ENCODE measurements at places on chromosomes 13 and 19. TPM values are rescaled to one million over a fixed set of nuclear protein-coding genes. Genes with fewer than 3 reads are reported as not detected.

SLC5A5 gene
- total RNA-seq, result 0.59 TPM

ANGPTL8 gene
- not detected for total RNA-seq

CGB8 gene
- 0.34 TPM for total RNA-seq

FFAR1 gene
- not detected for total RNA-seq

OR4F17 gene
- not detected for total RNA-seq

LILRA1 gene
- total RNA-seq, result not detected

SIAH3 gene
- total RNA-seq, result not detected

CADM4 gene
- total RNA-seq, result 28.7 TPM

SULT2A1 gene
- total RNA-seq, result 0.27 TPM

ZNF132 gene
- total RNA-seq, result not detected

LGALS4 gene
- 0.86 TPM for total RNA-seq

UNC13A gene
- total RNA-seq, result 29.0 TPM

SIGLECL1 gene
- not detected for total RNA-seq

KLHL1 gene
- total RNA-seq, result not detected

ZNF181 gene
- total RNA-seq, result 4.0 TPM

SKA3 gene
- 43.3 TPM for total RNA-seq

ZNF345 gene
- total RNA-seq, result not detected

THOP1 gene
- total RNA-seq, result 201 TPM

CD22 gene
- 7.0 TPM for total RNA-seq

F2RL3 gene
- total RNA-seq, result 0.10 TPM

NLRP5 gene
- total RNA-seq, result 0.30 TPM

CYP2S1 gene
- 17.6 TPM for total RNA-seq

EXOC3L2 gene
- total RNA-seq, result not detected

KCNJ14 gene
- 2.5 TPM for total RNA-seq

IPO5 gene
- total RNA-seq, result 237 TPM

RASAL3 gene
- 0.57 TPM for total RNA-seq

KIR2DL4 gene
- total RNA-seq, result not detected

CLEC17A gene
- not detected for total RNA-seq

ZNF560 gene
- total RNA-seq, result not detected

SLC25A41 gene
- total RNA-seq, result 0.93 TPM

IGLON5 gene
- total RNA-seq, result not detected

GPC6 gene
- total RNA-seq, result 0.22 TPM

SHD gene
- 2.0 TPM for total RNA-seq

ARID3A gene
- 21.8 TPM for total RNA-seq

UQCRFS1 gene
- total RNA-seq, result 45.8 TPM

ZNF382 gene
- not detected for total RNA-seq

PRR20E gene
- not detected for total RNA-seq

ALOX5AP gene
- not detected for total RNA-seq

Data from HCT116 (cell line).